NCI-H2081 treated with DMSO at 0.1 percent for 48 hours (cell line): ENCODE measurements at places on chromosomes 7 and 10.

DNA sequence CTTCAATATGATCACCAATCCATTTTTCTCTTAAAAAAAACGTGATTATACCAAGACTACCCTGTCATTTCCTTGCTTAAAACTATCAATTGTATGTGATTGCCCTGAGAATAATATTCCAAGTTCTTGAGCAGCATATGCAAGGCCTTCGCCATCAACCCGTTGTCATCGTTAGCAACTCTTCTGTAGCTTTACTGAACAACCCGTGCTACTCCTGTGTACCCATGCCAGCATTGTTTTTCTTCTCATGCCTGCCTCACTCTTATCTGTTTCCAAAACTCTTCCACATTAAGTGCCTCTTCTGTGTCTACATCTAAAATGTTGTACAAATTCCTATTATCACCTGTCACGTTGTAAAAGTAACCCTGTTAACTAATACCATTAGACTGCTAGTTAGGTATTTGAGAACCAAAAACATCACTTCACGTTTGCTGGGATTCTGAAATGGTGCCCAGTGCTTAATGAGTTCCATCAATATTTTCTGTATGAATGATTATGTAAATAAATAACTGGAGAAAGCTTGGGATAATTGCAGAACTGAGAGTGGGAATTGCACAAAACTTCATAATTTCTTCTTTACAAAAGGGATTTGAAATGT is 10.5 kb downstream of the CAV2 start:
- DNase-seq = no peak

- DNase-seq = peak; percentile 66
These were observed 260.1 kb downstream of the DNAJB6 start for GRCh38 chr7:157596881-157597280.

DNA sequence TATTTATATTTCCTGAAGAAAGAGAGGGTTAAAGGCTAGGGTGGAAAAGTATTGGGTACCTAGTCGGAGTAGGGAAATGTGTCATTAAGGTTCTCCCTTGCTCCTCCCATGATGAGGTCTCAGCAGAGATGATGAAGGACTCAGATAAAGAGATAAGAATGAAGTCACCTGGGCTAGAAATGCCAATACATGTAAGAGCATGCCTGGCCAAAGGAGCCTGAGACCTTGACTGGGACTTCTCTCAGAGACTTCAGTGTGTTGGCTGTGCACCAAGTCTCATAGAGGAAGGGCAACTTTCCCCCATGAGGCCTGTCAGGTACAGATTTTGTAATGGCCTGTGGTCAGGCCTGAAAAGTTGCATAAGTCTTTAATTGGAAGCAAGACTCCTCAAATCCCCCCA is 361.0 kb upstream of the CDC14C start:
- DNase-seq = no peak

GRCh38 chr10:53064614-53065013 is 292.0 kb upstream of the MBL2 start:
- DNase-seq = no peak

- DNase-seq = no peak
These were observed 21.8 kb downstream of the KBTBD2 start for GRCh38 chr7:32869716-32870115.

DNA sequence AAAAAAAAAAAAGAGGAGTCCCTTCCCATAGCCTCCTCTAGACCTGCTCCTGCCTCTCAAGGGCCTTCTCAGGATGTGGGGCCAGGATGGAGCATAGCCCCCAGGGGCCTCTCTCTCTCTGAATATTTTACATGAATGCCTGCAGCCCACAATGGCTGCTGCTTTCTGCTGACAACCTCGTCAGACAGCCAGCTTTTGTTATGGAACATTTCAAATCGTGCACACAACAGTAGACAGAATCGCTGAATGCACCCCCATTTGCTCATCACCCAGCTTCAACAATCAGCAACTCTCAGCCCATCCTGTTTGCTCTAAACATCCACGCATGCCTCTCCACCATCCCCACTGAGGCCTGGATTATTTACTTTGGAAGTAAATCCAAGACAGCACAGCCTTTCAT is 5.4 kb downstream of the PLAC9 start:
- DNase-seq = no peak

DNA sequence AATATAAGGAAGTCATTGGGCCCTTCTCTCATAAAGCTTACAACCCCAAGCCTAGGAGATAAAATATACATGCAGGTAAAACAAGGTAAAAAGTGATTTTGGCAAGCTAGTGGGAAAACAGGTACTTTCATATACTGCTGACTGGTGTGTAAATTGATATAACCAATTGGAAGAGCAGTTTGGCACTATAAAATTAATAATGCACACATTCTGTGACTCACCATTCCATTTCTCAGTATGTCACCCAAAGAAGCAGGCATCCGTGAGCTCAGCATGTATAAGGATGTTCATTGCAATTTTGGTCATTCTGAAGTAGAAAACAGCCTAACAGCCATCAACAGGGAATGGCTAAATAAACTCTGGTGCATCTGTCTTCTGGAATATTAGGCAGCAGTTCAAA is 2.9 kb downstream of the MACROH2A2 start:
- no peak for DNase-seq

DNA sequence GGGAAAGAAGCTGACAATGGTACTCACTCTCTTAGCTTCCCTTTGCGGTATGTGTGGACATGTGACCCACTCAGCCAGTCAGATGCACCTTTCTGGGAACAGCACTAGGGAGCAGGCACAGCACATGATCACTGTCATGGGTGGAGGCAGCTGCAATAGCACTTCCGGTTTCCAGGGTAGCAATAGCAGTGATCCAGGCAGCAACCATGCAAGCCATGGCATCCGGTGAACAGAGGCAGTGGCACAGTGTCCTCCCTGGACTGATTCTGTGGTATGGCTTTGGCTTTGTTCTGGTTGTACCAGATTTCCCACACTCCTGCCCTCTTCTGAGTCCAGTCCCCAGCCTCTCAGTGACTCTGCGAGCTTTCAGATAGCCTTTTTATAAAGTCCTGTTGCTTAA is 86.8 kb upstream of the NAMPT start:
- no peak for DNase-seq

DNA sequence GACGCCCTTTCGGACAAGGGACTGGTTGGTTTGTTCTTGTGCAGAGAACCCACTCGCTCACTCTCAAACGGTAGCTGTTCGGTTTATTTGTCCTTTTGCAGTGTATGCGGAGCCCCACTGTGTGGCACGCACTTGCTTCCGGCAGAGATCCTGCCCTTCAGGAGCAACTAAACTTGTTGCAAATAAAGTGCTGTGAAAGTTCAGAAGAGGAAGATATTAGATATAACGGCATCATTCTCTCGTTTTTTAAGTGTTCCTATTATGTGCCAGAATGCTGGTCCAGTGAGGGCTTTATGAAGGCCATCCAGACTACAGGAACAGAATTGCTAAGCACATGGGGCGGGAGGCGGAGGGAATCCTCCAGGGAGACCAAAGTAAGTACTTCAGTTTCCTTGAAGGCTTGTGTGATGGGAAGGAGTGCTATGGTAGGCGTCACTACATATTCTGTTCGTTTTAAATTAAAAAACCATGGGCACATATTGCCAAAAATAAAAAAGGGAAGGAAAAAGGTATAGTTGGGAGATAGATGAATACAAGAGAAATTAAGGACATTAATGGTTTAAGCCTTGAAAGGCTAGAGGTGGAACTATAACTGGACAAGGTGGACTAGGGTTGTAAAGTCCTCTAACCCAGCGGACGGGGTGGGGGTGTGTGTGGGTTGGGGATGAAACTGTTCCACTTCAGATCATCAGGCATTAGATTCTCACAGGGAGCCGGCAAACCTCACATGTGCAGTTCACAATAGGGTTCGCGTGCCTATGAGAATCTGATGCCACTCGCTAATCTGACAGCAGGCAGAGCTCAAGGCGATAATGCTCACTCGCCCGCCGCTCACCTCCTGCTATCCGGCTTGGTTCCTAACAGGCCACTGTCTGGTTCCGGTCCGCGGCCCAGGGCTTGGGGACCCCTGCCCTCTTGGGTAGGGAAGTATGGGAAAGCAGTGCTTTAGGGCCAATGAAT is 704 bp upstream of the ERLIN1 start:
- no peak for DNase-seq

- DNase-seq = no peak
These were observed 164.7 kb downstream of the GNAT3 start for GRCh38 chr7:80347173-80347572.

GRCh38 chr7:109351493-109351892 is 781.8 kb downstream of the DNAJB9 start:
- no peak for DNase-seq

DNA sequence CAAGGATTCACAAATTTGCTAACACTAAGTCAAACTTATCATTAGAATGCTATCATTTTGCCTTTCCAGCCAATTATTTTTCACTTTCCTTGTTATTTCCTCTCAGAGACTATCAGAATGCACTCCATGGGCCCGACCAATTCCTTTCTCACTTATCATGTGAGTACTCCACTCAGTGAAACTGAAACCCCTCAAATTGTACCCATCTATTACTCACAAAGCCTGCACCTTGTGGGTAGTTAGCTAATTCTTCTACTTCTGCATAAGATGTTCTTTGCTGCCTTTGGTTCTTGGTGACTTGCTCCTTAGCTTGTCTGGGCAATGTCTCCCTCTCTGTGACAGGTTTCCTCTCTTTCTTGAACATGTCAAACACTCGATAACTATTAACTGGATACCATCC is 35.2 kb upstream of the MBL2 start:
- DNase-seq = no peak

GRCh38 chr7:98105942-98106544 is 619 bp upstream of the LMTK2 start:
- no peak for DNase-seq

GRCh38 chr10:124894569-124895215 is 47.2 kb upstream of the ZRANB1 start:
- no peak for DNase-seq

GRCh38 chr10:119166118-119166500 is 595 bp upstream of the SFXN4 start:
- DNase-seq = no peak

DNA sequence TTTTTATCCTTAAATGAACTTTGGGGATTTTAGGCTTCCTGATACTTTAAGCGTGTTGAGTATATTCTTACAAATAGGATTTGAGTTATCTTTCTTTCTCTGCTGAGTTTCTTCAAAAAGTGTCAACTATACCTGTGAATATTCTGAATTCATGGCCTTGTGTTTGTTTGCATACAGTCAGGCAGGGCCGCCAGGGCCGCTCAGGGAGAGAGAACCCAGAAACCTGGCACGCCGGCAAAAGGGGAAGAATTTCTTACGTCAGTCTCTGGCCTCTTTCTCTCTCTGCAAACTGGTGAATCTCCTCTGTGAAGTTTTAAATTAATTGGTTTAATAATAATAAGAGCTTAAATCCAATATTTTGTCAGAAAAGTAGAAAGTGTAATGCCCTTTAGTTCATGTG is 29.3 kb upstream of the BNIP3 start:
- DNase-seq = no peak

GRCh38 chr7:131605280-131605878 is 49.0 kb upstream of the PODXL start:
- DNase-seq = no peak

DNA sequence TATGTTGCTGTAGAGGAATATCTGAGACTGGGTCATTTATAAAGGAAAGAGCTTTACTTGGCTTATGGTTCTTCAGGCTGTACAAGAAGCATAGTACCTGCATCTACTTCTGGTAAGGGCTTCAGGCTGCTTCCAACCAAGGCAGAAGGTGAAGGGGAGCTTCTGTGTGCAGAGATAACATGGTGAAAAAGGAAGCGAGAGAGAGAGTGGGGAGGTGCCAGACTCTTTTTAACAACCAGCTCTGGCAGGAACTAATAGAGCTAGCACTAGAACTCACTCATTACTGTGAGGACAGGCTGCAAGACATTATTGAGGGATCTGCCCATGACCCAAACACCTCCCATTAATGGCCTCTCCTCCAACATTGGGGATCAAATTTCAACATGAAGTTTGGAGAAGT is 94.5 kb downstream of the KIF20B start:
- DNase-seq = no peak

GRCh38 chr10:62244785-62245467 is 23.7 kb downstream of the RTKN2 start:
- DNase-seq = peak; percentile 9

- DNase-seq = no peak
These were observed 1262.6 kb upstream of the SORCS1 start for GRCh38 chr10:108427146-108427545.

- no peak for DNase-seq
These were observed 93.0 kb downstream of the EBF3 start for GRCh38 chr10:129870961-129871621.

- no peak for DNase-seq
These were observed at the start of gene KIAA1549 for GRCh38 chr7:138981332-138982203. TSS of gene KIAA1549 (minus strand) at chr7:138981389. CDS start at chr7:138981269, 120 bp downstream.

DNA sequence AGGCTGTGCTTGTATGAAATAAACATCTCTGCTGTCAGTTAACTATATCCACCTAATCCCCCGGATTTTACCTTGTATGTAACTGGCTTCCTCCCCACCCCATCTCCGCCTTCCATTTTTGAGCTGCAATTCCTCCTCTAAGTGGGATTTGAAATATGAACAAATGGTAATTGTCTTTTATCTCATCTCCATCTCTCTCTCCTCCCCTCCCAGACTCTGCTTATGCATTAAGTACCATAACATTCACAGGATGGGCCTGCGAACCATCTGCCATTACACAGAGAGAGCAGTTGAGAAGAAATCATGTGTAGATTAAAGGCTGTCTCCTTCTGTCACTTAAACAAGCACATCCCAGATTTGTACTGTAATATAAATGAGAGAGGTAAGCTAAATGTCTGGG is 1169.9 kb downstream of the TYW1 start:
- DNase-seq = no peak
